NCI-H1930 (cell line): ENCODE measurements at places on chromosomes 7 and 10.

DNA sequence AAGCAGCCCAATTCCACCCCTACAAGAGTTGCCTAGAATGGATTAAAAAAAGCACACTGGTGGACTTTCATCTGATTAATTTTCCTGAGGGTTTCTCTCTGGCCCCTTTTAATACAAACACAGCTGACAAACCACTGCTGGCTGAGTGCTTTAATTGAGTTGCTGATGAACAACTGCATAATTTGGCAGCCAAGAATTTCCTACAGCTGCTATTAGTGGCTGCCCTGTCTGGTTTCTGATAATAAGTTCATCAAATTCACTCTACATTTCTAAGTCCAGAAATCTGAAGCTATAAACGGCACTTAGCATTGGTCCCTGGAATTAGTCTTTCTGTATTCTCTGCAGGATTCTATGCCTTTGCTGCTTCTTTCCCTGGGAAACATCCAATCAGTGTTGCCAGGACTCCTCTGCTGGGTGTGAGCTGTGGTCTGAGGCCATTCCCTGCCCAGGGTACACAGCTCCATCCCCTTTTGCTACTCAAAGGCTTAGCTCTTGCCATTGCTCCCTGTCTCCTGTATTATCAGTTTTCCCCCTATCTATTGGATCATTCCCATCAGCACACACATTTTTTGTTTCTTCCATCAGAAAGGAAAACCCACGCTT, 110.6 kb downstream of the LSM5 start:
- no peak for DNase-seq

- DNase-seq = no peak
Observed at GRCh38 chr10:9188022-9188810, 1133.7 kb downstream of the GATA3 start.

DNA sequence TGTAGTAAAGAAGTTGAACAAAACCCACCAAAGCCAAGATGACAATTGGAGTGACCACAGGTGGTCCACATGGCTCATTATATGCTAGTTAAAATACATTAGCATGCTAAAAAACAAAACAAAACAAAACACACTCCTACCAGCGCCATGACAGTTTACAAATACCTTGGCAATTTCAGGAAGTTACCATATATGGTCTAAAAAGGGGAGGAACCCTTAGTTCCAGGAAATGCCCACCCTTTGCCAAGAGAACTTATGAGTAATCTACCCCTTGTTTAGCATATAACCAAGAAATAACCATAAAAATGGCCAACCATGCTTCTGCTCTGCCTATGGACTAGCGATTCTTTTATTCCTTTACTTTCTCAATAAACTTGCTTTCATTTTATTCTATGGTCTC, 979.1 kb upstream of the POT1 start:
- DNase-seq = no peak

DNA sequence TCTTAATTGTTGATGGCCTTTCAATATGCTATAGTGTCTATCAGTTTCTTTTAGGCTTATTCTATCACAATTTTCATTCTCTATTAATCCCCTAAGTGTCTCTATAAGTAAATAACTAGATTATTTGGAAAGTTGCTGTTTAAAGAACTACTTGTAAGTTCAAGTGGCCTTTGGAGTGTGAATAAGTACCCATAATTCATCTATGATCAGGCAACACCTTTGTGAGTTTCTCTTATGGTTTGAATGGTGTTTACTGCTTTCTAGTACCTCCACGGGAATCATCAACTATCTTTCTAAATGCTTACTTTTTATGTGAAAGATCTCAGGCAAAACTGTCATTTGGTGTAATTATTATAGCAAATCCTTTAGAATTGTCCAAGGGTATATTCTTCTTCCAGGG, 166.7 kb downstream of the POU6F2 start:
- no peak for DNase-seq

DNA sequence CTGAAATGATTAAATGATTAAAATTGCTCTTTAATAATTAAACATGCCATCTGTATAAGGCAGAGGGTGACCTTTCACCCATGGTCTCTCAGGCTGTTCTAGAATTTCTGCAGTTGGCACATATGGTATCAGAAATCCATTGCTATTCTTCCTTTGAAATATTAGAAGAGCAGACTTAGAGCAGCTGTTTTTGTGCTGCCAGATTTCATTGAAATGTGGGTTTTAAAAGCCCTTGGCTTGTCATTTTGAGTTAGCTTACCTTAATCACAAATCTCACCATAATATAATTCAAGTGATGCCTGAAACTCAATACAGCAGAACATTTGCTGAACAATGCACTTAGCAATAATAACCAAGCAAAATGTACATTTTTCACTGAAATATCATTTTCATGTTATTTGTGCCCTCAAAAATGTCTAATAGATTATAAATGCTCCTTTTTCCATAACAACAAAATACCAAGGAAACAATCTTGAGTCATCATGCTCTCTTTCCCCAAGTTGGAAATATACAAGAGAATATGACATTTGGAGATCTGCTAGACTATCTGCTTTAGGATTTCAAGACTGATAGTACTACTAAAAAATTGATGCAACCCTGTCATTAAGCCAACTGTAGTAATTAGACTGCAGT, 16.1 kb upstream of the PTTG1IP2 start:
- no peak for DNase-seq

DNA sequence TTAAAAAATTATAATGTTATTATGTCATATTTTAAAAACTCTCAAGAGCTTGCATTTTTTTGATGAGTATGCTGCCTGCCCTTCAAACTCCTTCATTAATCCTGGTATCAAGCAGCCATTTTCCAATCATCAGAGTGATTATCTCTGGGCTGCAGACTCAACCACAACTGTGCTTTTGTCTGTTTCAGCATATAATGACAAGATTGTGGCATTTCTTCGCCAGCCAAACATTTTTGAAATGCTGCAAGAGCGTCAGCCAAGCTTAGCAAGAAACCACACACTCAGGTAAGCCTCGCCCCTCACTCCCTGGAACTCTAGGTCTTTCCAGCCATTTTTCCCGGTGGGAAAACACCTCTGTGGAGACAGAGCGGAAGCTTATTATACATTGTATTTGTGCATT, 90.0 kb upstream of the STK17A start:
- DNase-seq = no peak

DNA sequence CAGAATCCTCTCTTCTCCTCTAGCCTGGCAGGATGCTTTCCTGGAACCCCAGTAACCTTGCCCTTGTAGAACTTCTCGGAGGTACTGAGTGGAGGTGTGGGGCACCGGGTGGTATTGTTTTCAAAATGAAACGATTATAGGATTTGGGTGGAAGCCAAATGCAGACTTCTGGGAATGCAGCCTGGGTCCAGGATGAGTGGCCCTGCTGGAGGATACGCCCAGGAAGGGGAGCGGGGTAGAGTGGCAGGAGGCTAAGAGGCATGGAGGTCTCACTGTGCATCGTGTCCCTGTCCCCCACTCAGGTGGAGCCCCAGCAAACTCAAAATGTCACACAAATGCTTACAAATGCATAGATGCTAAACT, 109.1 kb upstream of the PPIF start:
- no peak for DNase-seq
